Esophagus mucosa (tissue), 1 donor: ENCODE measurements at places on chromosomes 7 and 10.

DNA sequence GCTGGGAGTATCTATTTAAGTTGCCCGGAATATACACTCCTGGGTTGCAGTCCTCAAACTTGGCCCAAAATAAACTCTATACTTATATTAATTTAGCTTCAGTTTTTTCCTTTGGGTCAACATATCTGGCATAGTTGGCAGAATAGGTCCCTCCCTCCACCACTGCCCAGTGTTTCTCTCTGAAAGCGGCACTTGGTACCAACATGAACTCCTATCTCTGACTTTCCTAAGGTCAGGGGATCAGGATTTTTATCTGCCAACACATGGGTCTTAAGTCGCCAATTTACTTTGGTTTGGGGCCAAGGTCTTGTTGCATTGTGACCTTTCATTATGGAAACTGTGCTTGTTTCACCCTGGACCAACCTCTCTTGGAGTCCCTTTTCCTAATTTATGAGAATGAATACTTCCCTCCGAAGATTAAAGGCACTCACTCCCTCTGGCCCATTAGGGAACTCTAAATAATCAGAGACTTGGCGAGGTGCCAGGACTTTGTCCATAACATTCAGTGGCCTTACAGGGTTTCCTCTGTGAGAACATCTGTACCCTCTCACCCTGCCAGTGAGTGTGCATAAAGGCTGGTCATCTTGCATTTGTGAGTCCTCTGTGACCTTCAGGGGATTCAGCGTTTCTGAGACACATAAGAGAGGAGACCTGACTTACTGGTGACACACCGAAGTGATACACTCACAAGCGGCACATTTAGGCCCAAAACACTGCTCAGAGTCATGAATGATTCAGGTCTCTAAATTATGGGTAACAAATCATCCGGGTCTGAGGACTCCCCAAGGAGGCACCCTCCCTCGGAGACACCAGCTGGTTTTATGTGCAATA lies 19.7 kb upstream of the FKBP9 start:
- ATAC-seq = no peak

GRCh38 chr7:133452577-133452976 lies 199.7 kb downstream of the EXOC4 start:
- no peak for ATAC-seq

DNA sequence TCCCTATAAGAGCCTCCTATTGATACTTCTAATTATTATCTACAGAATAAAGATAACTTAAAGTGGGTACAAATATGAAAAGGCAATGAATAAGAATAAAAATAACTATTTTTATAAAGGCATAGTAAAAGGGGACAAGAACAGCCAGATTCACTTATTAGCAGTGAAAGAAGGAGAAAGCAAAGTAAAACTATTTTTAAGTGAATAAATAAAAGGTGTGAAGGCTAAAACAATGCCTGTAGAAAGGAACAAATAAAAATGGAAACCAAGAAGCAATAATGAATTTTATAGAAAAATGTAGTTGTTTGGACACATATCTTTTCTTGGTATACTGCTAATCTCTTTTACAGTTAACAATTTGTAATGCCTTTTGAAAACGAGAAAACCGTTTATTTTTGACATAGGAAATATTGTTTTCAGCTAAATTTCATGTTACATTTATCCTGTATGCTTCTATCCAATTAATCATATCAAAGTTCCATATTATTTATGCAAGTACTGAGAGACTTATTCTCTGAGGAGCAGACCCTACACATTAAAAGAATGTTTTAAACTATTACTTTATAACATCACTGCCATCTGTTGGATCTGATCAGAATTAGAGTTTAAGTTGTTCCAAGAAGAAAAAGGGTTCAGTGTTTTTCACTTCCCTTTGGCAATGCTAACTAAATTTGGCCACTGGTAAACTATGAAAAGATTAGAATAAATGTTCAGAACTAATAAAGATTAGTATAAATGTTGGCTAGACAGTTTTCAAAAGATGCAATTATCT lies 59.1 kb downstream of the ARMC3 start:
- no peak for ATAC-seq

DNA sequence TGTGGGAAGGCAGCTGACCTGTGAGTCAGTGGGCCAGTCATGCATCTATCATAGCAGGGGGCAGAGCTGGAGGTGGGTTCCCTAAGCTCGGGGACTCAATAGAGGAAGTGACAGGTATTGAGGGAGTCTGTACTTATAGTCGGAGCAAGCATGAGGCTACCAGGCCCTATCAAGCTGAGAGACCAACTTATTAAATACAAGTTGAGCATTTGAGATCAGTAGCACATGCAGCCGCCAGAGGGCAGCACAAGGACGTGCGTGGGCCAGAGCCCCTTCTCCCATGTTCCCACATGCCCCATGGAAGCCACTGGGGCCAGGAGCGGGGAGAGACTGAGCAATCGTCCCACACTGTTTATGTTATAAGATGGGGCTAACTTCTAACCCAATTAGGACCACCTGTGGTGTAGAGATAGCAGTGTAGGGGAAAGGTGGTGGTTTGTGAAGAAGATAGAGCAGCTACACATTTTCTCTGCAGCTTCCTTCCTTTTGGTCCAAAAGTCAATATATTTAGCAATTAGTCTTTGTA lies 13.0 kb upstream of the STK31 start:
- ATAC-seq = peak; percentile 39

- no peak for ATAC-seq
Observed at GRCh38 chr7:132347858-132348257, 228.4 kb downstream of the PLXNA4 start.

GRCh38 chr10:5195727-5196374 lies 786 bp upstream of the AKR1C4 start:
- no peak for ATAC-seq

GRCh38 chr7:142407939-142408570 lies 150.2 kb upstream of the PRSS58 start:
- ATAC-seq = no peak

- peak; percentile 64 for ATAC-seq
Observed at GRCh38 chr7:150631084-150631826, 930 bp downstream of the GIMAP6 start.
